A549 treated with dexamethasone at 1 μM for 4 hours (cell line): ENCODE measurements at places on chromosomes 2 and 18. TPM values are rescaled to one million over a fixed set of nuclear protein-coding genes. Genes with fewer than 3 reads are reported as not detected.

Gene SERPINB10
- total RNA-seq = not detected in 5 replicates

Gene CYP20A1
- 9.0 to 11.5 TPM (median 9.8 TPM) in 5 replicates for total RNA-seq

Gene C2orf66
- 0.05 TPM in 1 of 5 replicates, not detected in the others for total RNA-seq

Gene ADCYAP1
- total RNA-seq = not detected in 5 replicates

Gene HEATR5B
- total RNA-seq = 4.8 to 8.7 TPM (median 7.2 TPM) in 5 replicates

Gene FTCDNL1
- 2.3 to 3.2 TPM (median 2.8 TPM) in 5 replicates for total RNA-seq

Gene CIB4
- total RNA-seq = 0.20 to 0.42 TPM in 2 of 5 replicates, not detected in the others

Gene CTLA4
- total RNA-seq = not detected in 5 replicates

Gene IL1RL2
- total RNA-seq = 0.04 to 0.08 TPM (median 0.06 TPM) in 3 of 5 replicates, not detected in the others

Gene IL37
- total RNA-seq = 0.23 TPM in 1 of 5 replicates, not detected in the others

Gene NGEF
- 12.6 to 17.0 TPM (median 14.6 TPM) in 5 replicates for total RNA-seq

Gene CYRIA
- 0.31 to 0.58 TPM (median 0.46 TPM) in 5 replicates for total RNA-seq

Gene TFPI
- total RNA-seq = 40.9 to 60.9 TPM (median 48.9 TPM) in 5 replicates

Gene FAM110C
- 0.15 to 0.49 TPM (median 0.34 TPM) in 5 replicates for total RNA-seq

Gene STEAP3
- 42.0 to 55.6 TPM (median 53.7 TPM) in 5 replicates for total RNA-seq
